ENCODE measurements at places on chromosomes 7 and 10. TPM values are rescaled to one million over a fixed set of nuclear protein-coding genes. Genes with fewer than 3 reads are reported as not detected.
A peak's percentile ranks its signal among the peaks of the same experiment; 100 is the strongest.

UNC5B gene
- not detected for total RNA-seq

SPDYE2 gene
- total RNA-seq: 0.29 TPM

HOXA2 gene
- total RNA-seq: not detected

DNA sequence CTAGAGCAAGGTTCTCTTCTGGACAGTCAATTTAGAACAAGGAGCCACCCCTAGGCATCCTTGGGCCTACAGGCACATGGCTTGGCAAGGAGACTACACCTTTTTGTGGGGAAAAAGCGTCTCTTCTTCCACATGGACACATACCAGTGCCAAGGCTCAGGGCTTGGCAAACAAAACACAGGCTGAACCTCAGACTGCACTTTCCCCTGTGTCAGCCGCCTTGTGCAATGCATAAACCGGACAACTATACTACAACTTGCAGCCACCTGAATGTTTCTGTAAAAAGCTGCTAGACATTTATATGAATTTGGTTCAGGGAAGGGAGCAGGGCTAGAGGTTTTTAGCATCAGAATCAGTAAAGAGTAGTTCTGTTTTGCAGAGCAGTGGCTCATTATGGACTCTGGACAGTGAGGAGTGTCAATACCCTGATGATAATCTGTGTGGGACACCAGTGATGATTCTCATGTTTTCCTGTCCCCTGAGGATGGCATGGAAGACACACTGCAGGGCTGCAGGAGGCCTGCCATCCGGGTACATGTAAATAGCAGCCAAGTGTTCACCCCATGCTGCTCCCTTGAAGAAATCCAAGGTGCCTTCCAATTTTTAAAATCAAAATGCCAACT, 118.9 kb downstream of the GATA3 start:
- no peak for DNase-seq
- H3K36me3 ChIP-seq: peaks cover 8% of the 10 kb centered on the region
- no peak overlapping the region for H3K4me3 ChIP-seq
- no peak overlapping the region for H3K27ac ChIP-seq

DNA sequence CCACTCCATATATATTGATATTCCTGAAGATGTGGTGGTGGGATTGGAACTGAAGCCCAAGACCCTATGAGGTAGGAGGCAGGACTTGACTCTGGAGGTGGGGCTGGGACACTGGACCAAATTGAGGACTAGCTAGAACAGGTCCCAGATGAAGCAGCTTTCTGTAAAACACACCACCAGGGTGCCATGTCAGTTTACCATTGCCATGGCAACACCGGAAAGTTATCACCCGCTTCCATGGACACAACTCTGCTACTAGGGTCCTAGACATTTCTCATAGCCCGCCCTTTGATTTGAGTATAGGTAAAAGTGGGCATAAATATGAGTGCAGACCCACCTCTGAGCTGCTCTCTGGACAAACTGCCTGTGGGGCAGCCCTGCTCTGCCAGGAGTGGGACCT, 490.5 kb upstream of the PFKP start:
- DNase-seq: no peak
- no peaks in the 10 kb centered on the region for H3K4me1 ChIP-seq
- no peaks in the 10 kb centered on the region for H3K36me3 ChIP-seq
- H3K27me3 ChIP-seq: no peaks in the 10 kb centered on the region
- H3K4me3 ChIP-seq: no peak overlapping the region

DNA sequence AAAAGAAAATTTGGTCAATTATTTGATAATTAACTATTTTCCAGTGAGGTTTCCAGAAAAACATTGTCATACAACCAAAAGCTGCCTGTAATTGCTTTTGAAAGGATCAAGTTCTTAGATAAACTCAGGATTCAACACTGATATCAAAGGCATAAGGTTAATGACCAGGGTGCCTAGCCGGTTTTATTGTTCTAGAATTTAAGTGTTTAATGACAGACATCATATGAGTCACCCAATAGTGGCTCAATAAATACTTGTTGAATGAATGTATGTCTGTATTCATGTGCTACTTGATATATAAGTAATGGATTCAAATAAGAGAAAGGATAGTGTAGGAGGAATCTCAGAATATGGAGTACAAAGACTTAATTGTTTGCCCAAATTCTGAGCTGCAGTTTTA, 196.1 kb upstream of the LRGUK start:
- DNase-seq: no peak
- H3K36me3 ChIP-seq: no peaks in the 10 kb centered on the region
- no peak overlapping the region for H3K4me3 ChIP-seq
- no peaks in the 10 kb centered on the region for H3K27me3 ChIP-seq
- no peak overlapping the region for H3K27ac ChIP-seq
- H3K4me1 ChIP-seq: no peaks in the 10 kb centered on the region

- H3K4me3 ChIP-seq: no peak overlapping the region
- H3K4me1 ChIP-seq: no peaks in the 10 kb centered on the region
- no peaks in the 10 kb centered on the region for H3K36me3 ChIP-seq
- H3K27me3 ChIP-seq: no peaks in the 10 kb centered on the region
- DNase-seq: no peak
Observed at GRCh38 chr10:129695671-129696070, 228.6 kb downstream of the MGMT start.

GRCh38 chr10:75779276-75779675, 347.9 kb downstream of the LRMDA start:
- H3K27ac ChIP-seq: no peak overlapping the region
- H3K36me3 ChIP-seq: no peaks in the 10 kb centered on the region
- no peak for DNase-seq
- H3K4me3 ChIP-seq: no peak overlapping the region

DNA sequence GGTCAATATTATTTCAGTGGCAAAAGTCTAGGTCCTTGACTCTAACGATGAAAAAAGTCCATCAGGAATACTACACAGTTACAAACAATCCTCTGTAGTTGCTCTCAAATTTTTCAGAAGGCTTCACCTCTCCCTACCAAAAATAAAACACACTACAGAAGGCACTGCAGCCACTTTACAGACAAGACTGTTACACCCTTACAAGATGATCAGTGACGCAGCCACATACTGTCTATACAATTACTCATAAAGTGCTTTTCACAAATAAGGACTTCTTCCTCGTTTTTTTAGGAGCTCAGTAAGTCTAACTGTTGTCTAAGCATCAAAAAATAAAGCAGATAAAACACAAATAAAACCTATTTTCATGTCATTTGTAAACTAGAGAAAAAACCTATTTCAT, 27.1 kb downstream of the NDUFB2 start:
- H3K4me3 ChIP-seq: no peak overlapping the region
- DNase-seq: no peak
- no peak overlapping the region for H3K27ac ChIP-seq
- no peaks in the 10 kb centered on the region for H3K36me3 ChIP-seq

- H3K27ac ChIP-seq: no peak overlapping the region
- no peak overlapping the region for H3K4me3 ChIP-seq
- peaks cover 28% of the 10 kb centered on the region for H3K27me3 ChIP-seq
- no peak for DNase-seq
- H3K4me1 ChIP-seq: peaks cover 7% of the 10 kb centered on the region
Observed at GRCh38 chr10:118506671-118507590, 88.5 kb downstream of the PRLHR start.

GRCh38 chr7:17408245-17408903, 109.9 kb downstream of the AHR start:
- peaks cover 7% of the 10 kb centered on the region for H3K36me3 ChIP-seq
- DNase-seq: no peak
- H3K27ac ChIP-seq: no peak overlapping the region
- H3K27me3 ChIP-seq: peaks cover 18% of the 10 kb centered on the region
- peaks cover 6% of the 10 kb centered on the region for H3K4me1 ChIP-seq

GRCh38 chr7:52107355-52107754, 790.7 kb upstream of the COBL start:
- no peak for DNase-seq
- no peaks in the 10 kb centered on the region for H3K36me3 ChIP-seq
- no peak overlapping the region for H3K27ac ChIP-seq
- no peak overlapping the region for H3K4me3 ChIP-seq
- H3K27me3 ChIP-seq: no peaks in the 10 kb centered on the region

DNA sequence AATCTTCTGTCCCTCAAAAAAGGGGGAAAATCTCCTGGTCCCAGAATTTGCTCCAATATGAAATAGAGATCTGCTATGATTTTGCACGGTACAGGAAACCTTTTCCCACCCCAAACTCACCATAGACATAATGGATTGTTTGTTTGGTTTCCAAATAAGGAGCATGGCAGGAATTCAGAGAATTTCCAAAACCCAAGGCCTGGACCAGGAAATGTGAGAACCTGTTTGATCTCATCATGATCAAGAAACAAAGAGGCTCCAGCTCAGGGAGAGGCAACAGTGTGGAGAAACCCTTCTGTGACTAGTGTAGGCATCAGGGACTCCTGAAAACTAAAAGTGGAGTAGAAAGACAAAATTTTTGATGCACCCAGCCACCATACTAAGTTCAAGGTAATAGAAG, 1548.1 kb upstream of the LRRTM3 start:
- H3K4me1 ChIP-seq: no peaks in the 10 kb centered on the region
- H3K4me3 ChIP-seq: no peak overlapping the region
- H3K36me3 ChIP-seq: no peaks in the 10 kb centered on the region
- no peaks in the 10 kb centered on the region for H3K27me3 ChIP-seq
- H3K27ac ChIP-seq: no peak overlapping the region
- DNase-seq: no peak

DNA sequence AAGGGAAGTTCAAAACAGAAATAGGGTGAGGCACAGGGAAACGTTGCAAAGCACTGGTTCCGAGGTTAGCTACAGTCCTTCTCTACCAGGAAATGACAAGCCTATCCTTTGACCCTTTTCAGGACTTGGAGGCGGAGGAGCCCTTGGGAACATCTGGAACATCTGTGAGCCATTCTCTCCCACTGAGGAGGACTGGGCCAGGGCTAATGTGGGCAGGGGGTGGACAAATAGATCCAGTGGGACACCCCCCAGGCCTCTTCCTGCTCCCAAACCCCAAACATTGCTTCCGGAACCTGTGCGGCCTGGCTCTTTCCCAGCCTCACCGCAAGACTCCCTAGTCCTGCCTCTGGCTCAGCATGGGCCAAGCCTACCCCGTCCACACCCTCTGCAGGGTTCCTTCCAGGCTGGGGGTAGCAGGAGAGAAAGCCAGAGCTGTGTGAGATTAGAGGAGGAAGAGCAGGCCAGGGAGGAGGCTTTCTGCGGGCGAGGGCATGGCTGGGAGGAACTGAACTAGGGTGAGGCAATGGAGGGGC, 36.5 kb downstream of the GHRHR start:
- H3K4me1 ChIP-seq: no peaks in the 10 kb centered on the region
- no peak overlapping the region for H3K27ac ChIP-seq
- H3K27me3 ChIP-seq: no peaks in the 10 kb centered on the region
- H3K36me3 ChIP-seq: no peaks in the 10 kb centered on the region
- no peak for DNase-seq

- no peaks in the 10 kb centered on the region for H3K36me3 ChIP-seq
- peaks cover 6% of the 10 kb centered on the region for H3K4me1 ChIP-seq
- no peak for DNase-seq
- H3K27ac ChIP-seq: no peak overlapping the region
Observed at GRCh38 chr10:78757344-78757925, 311.3 kb upstream of the ZMIZ1 start.

DNA sequence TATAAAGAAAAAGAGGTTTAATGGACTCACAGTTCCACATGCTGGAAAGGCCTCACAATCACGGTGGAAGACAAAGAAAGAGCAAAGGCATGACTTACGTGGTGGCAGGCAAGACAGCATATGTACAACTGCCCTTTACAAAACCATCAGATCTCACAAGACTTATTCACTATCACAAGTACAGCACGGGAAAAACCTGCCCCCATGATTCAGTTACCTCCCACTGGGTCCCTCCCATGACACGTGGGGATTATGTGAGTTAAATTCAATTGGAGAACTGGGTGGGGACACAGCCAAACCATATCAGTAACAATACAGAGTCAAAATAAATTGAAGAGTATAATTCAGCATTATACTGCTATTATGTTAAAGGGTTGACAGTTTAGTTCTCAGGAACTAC, 37.8 kb downstream of the RNLS start:
- no peaks in the 10 kb centered on the region for H3K36me3 ChIP-seq
- H3K4me3 ChIP-seq: no peak overlapping the region
- no peak for DNase-seq
- peaks cover 3% of the 10 kb centered on the region for H3K4me1 ChIP-seq

DNA sequence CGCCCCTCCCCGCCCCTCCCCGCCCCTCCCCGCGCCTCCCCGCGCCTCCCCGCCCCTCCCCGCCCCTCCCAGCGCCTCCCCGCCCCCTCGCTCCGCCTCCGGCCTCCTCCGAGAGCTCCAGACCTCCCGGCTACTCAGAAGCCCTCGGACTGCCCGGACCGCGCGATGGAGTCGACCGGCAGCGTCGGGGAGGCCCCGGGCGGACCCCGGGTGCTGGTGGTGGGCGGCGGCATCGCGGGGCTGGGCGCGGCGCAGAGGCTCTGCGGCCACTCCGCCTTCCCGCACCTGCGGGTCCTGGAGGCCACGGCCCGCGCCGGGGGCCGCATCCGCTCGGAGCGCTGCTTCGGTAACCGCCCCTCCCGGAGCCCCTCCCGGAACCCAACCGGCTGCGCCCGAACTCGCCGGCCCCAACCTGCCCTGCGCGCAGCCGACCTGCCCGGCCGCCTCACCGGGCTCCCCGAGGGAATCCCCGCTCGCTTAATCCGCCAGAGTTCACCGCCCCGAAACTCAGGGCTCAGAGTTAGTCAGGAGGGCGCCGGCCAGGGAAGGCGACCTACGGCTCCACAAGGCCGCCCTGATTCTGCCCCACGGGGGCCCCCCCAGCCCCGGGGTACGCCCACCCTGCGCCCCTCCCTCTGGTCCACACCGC, at the start of gene PAOX:
Gene PAOX, plus strand, starts transcription at position 111 of the 649 bp plus-strand sequence. Its CDS starts 55 bp downstream, at position 166.
- H3K27ac ChIP-seq: peak within 1 kb of the TSS; percentile 57
- peaks cover 17% of the 10 kb centered on the region for H3K27me3 ChIP-seq
- peaks cover 7% of the 10 kb centered on the region for H3K4me1 ChIP-seq
- no peaks in the 10 kb centered on the region for H3K36me3 ChIP-seq
- peak within 1 kb of the TSS; percentile 74 for H3K4me3 ChIP-seq

GRCh38 chr7:129427526-129428045, 6.6 kb upstream of the STRIP2 start:
- DNase-seq: no peak
- no peak overlapping the region for H3K27ac ChIP-seq
- peaks cover under 1% of the 10 kb centered on the region for H3K27me3 ChIP-seq
- H3K36me3 ChIP-seq: peaks cover 4% of the 10 kb centered on the region
- H3K4me1 ChIP-seq: peaks cover 7% of the 10 kb centered on the region

- no peaks in the 10 kb centered on the region for H3K27me3 ChIP-seq
- H3K4me3 ChIP-seq: no peak overlapping the region
- H3K27ac ChIP-seq: peak overlapping the region; percentile 49
Observed at GRCh38 chr10:130179640-130180039, 43.4 kb downstream of the GLRX3 start.

GRCh38 chr7:143013893-143014292, 13.0 kb downstream of the OR9A2 start:
- H3K27me3 ChIP-seq: peaks cover 33% of the 10 kb centered on the region
- H3K4me1 ChIP-seq: no peaks in the 10 kb centered on the region
- H3K36me3 ChIP-seq: no peaks in the 10 kb centered on the region
- no peak overlapping the region for H3K4me3 ChIP-seq
- DNase-seq: no peak
- no peak overlapping the region for H3K27ac ChIP-seq

- DNase-seq: no peak
Observed at GRCh38 chr10:91227576-91227975, 7.1 kb downstream of the PCGF5 start.

DNA sequence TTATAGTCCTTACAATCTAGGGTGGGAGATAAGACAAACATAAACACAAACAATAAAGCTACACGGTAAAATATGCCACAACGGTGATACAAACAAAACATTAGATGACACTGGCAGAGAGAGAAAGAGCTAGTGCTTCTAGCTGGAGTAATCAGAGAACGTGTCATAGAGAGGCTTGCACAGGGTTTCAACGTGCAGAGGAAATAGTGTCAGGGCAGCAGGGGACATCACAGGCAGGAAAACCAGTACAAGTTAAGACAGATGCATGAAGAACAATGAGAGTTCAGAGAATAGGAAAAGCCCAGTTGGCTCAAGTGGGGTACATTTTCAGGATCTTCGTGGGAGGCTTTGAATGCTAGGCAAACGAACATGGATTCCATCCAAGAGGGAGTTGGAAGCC, 91.4 kb downstream of the ZNF438 start:
- no peak for DNase-seq

Data from activated CD8-positive, alpha-beta memory T cell treated with anti-CD3 and anti-CD28 coated beads, Interleukin-2, amount 10 ng/mL, durations not matched to agents 7 days and 5 days (primary cell).